Naive thymus-derived CD4-positive, alpha-beta T cell (primary cell): ENCODE measurements at places on chromosomes 4 and X.

DNA sequence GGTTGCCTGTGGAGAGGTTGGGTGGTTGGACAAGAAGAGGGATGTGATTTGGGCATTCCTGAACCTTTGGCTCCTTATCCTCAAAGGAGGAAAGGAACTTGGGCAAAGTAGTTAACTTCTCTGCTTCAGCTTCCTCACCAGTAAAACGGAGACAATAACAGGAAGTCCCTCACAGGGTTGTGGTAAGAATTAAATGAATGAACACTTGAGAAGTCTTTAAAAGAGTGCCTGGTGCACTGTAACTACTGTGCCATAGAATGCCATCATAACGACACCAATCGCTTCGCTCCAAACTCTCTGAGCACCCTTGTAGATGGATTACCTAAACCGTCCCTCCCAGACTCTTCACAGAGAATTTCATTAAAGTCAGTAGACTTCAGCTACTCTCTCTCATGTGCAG is 10.5 kb downstream of the ZCCHC18 start:
- no peak for DNase-seq

DNA sequence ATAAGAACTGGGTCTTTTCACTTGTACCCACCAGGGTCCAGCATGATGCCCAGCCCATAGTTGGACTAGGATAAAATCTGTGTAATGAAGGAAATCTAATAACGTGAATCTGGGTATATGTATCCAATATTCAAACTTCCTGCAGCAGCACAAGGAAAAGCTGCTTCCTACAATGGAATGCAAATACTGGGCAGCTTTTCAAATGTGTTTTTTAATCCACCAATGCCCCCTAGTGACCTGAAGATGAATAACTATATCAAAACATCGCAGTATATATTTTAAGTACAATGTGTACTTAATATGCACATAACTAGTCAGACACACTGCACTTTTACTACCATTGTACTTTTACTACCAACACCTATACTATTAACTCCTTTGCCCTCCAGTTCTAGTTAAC is 5.3 kb downstream of the APOO start:
- DNase-seq = peak; percentile 33

- DNase-seq = no peak
Observed at GRCh38 chrX:120224388-120224787, 26.2 kb upstream of the ZBTB33 start.

DNA sequence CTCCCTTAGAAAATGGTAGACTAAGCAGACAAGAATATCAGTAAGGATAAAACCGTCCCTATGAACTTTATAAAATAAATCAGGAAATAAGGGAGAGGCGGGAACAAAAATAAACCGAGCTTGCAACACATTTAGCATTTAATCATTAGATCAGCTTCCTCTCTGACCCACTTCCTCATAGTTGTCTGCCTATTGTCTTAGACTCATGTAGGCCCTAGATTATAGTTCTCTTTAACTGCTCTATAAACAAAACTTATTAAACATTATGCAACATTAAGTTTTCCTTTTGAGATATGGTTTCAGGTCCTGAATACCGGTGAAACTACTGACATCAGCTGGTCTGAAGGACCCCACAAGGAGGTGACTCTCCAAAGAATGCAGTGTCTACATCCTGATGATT is 15.8 kb upstream of the SRD5A3 start:
- DNase-seq = no peak

- no peak for DNase-seq
Observed at GRCh38 chrX:19720661-19721060, 166.7 kb downstream of the SH3KBP1 start.

GRCh38 chr4:150348079-150348478 is 233.9 kb upstream of the MAB21L2 start:
- DNase-seq = no peak

DNA sequence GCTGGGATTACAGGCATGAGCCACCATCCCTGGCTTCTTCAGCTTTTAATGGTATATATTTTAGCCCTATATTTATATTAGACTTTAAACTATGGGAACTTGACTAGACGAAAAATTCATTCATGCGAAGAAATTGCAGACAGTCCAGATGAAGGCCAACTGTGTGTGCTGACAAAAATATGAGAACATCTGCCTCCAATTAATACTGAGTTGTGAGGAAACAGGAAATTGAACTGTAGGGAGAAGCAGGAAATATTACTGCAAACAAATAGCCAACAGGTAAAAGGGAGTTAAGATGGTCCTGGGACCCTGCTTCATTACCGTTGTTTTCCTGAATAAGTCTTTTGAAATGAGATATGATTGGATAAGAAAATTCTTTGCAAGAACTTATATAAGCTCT is 26.3 kb downstream of the MGARP start:
- no peak for DNase-seq

- DNase-seq = no peak
Observed at GRCh38 chr4:6324461-6324998, 54.9 kb downstream of the WFS1 start.

DNA sequence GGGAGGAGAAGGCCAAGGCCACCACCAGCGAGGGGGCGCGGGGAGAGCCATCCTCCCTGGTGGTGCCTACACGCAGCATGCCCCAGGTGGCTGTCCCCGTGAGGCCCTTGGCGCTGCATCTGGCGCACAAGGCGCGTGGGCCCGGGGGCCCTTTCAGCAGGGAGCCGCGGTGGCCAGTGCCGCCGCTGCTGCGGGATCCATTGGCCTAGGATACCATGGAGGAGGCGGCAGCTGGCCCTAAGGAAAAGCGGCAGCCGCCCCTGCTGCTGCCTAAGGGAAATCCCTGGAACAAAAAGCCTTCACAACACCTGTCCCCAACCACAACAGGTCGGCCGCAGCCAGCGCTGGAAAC is 1059.6 kb downstream of the TECRL start:
- no peak for DNase-seq

DNA sequence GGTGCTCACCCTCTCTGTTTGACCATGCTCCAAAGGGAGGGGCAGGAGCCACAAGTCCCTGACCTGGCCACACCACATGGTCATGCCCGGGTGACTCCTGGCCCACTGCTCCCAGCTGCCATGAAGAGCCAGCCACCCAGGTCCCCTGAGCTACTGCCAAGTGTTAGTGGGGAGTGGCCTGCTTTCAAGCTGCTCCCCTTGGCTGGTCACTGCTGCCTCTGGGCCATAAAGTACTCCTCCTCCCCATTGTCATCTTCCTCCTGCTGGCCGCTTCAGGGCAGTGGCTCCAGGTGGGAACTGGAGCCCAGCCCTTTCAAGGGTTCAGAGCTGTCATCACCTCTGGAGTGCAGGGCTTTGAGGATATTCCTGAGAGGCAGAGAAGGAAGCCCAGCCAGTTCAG is 27.3 kb upstream of the RBBP7 start:
- no peak for DNase-seq

GRCh38 chr4:113952452-113953029 is 26.9 kb downstream of the ARSJ start:
- DNase-seq = peak; percentile 8

GRCh38 chrX:153668423-153669173 is 5.0 kb downstream of the PNCK start:
- no peak for DNase-seq

- no peak for DNase-seq
Observed at GRCh38 chr4:73917081-73917501, 47.9 kb downstream of the CXCL1 start.

GRCh38 chr4:185722029-185722316 is 90.0 kb downstream of the SORBS2 start:
- no peak for DNase-seq

DNA sequence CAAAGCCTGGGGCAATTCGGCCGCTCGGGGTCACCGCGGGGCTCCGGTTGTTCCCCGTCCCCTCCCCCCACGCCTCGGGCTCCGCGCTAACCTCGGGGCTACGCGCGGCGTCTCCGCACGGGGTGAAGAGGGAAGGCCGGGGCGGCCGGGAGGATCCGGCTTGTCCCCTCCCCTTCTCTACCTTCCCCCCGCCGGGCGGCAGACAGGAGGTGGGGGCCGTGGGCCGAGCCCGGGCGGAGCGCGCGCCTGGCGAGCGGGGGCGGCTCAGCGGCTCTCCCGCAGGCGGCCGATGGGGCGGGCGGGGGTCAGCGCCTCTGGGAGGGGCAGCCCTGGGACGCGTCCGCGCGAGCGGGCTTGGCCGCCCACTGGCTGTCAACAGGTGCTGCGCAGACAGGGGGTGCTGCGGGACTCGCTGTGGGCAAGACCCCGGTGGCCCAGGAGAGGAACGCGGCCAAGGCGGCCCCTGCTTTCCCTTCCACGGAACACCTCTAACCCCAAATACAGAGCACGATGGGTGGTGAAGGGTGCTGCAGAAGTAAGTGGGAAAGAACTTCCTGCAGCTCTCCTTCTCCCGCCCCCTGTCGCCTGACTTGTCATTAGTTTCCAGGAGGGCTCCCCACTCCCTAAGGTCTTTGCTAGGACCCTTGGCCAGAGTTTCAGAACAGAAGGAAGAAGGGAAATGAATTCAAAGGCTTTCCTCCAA is at the start of gene PDGFC:
Gene PDGFC, minus strand, starts transcription at position 124 of the 703 bp plus-strand sequence. CDS start 896 bp downstream, outside the sequence.
- no peak for DNase-seq

DNA sequence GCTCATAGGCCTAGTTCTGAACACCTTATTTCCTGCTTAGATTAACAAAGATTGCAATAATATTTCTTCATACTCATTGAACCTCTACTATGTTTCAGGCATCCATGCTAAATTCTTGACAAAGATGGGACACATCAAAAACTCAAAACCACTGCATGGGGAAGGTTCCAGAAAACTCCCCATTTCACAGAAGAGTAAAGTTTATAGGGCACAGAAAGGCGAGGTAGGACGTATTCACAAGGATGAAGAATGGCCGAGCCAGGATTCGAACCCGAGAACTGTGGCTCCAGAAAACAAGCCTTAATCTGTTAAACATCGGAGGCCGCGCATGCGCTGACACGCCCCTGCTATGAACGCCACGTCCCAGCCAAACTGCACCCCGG is 688 bp downstream of the UXT start:
- DNase-seq = no peak

DNA sequence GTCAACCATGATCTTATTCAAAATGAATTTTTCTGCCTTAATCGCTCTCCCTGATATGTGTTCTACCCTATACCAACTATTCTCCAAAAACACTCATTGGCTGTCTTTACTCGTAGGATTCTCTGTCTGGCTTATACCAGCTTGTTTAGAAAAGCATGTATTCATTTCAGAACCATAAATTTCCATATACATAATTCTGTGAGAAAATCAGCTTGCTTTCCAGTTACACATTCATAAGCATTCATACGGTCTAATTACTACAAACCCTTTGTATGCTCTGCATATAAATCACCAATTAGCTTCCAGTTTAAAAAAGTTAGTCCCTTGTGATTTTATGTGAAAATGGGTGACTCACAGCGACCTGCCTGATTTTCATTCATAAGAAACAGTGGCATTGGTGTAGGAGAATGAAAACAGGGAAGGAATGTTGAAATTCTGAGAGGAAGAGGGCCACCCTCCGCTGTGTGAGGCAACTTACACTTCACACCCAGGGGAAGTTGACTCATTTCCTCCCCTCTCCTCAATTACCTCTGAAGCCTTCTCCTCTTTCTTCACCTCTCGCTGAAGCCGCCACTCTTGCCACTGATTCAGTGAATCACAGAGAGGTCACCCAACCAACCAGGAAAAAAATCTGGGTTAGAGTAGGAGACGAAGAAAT is 63.3 kb downstream of the MEPE start:
- DNase-seq = peak; percentile 22

DNA sequence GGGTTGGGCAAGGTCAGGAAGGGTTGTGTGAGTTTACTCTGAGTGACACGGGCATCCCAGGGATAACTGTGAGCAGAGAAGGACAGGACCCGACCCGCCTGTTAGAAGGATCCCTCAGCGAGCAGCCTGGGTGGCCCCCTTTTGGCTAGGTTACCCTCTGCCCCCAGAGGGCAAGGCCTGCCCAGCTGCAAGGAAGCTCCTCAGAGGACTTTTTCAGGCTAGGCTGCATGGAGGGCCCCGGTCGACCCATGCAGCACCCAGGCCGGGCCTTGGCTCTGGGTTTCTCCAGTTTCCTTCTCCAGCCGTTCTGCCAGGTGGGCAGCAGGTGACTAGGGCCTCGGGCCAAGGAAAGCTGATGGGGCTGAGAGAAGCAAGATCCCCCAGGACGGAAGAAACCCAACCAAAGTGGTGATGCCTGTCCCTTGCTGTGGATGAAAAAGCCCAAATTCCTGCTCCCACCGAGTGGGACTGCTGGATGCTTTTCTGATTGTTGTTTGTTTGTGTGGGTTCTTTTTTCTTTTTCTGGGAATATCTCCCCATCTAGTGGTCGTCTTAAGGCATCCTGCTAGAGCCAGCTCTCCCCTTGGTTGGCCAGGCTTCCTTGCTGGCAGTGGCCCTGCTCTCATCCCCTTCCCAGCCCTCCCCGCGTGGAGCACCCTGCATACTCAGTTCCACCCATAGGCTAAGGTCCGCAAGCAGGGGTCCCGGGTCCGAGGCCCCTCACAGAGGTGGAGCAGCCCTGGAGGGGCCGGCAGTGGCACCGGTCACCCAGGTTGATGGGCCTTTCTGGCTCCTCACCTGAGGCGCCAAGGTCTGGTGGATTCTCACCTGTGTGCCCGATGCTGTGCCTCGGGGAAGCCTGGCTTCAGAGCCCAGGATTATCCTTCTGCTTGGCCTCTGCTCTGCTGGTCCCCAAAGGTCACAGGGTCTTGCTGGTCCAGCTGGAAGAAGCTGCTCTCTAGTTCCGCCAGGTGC is 1.8 kb downstream of the ZFP92 start:
- DNase-seq = no peak

DNA sequence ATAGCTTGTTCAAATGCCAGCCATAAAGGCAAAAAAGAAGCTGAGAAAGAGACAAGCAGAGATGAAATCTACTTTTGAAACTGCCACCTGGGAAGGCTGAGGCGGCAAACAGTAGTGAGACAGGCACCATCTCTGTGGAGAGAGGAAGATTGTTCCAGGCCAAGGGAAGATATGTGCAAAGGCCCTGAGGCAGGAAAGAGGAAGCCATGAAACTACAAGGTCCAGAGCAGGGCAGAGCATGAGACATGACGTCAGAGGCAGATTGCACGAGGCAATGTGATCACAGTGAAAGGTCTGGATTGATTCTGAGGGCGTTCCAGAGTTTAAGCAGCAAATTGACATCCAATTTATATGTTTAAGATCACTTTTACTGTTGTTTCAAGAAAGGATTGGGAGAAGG is 226.1 kb downstream of the QDPR start:
- DNase-seq = no peak

- no peak for DNase-seq
Observed at GRCh38 chr4:14908635-14909034, 93.6 kb upstream of the CPEB2 start.

DNA sequence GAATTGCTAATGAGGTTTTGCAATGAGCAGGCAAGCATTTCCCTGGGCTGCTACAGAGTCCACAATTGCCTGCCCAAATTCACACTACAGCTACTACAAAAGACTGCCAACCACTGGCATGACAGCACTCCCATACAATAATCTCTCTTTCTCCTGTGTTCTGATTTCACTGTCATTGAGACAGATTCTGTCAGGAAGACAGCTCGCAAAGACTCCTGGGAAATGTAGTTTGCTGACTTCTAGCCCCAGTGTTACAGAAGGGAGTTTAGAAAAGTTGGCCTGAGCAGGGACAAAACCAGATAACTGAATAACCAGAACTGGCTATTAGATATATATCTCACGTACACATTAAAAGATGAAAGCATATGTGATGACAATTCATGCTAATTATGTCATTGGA is 1231.3 kb upstream of the PRKX start:
- no peak for DNase-seq
